ENCODE measurements at places on chromosomes 6 and 20. TPM values are rescaled to one million over a fixed set of nuclear protein-coding genes. Genes with fewer than 3 reads are reported as not detected.

Gene SALL4
- 90.7 TPM for total RNA-seq

Gene CCN6
- not detected for total RNA-seq

Gene METTL24
- 3.6 TPM for total RNA-seq

Gene ARID1B
- total RNA-seq, result 102 TPM

Gene PRR18
- total RNA-seq, result 0.16 TPM

Gene NMBR
- not detected for total RNA-seq

Gene MATN4
- not detected for total RNA-seq

DNA sequence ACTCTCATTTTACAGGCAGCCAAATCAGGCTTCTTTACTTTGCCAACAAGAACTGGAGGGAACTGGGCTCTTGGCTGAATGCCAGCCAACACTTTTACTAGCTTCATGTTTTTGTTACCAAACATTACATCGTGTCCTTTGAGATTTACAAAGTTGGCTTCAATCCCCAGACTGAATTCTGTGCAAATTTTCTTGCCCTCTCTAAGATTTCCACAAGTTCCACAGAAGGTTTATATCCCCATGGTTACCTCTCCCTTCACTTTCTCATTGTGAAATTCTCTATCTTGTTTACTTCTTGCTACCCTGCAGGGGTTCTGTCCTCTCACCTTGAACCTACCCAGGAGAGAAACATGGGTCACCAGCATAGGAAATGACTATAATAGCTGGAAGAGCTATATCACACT, 37.6 kb upstream of the PLCB1 start:
- no peaks in the 10 kb centered on the region for H3K27me3 ChIP-seq
- H3K36me3 ChIP-seq, result no peaks in the 10 kb centered on the region
- no peaks in the 10 kb centered on the region for H3K4me1 ChIP-seq
- no peak for DNase-seq

DNA sequence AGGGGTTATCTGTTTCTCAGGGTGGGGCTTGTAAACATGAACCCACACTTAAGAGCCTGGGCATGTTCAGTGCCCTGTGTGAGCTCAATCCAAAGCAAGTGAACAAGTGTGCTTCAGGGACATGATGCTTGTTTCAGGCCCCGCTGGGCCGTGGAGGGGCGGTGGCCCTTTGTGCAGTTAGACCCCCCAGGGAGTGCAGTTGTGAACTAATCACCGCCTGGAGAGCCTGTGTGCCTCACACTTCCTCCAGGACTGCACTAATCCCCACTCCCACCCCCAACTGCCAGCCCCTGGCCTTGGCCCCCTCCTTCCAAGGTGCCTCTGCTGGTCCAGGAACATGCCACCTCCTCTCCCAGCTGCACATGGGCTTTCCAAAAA, 58.1 kb downstream of the RREB1 start:
- H3K36me3 ChIP-seq, result no peaks in the 10 kb centered on the region
- H3K4me1 ChIP-seq, result peaks cover 33% of the 10 kb centered on the region
- no peak overlapping the region for H3K4me3 ChIP-seq
- no peak for DNase-seq
- H3K27ac ChIP-seq, result no peak overlapping the region

- no peak overlapping the region for H3K27ac ChIP-seq
- H3K4me1 ChIP-seq, result no peaks in the 10 kb centered on the region
- no peak for DNase-seq
- H3K36me3 ChIP-seq, result no peaks in the 10 kb centered on the region
- no peaks in the 10 kb centered on the region for H3K27me3 ChIP-seq
Observed at GRCh38 chr20:32249030-32249738, 28.3 kb upstream of the KIF3B start.

DNA sequence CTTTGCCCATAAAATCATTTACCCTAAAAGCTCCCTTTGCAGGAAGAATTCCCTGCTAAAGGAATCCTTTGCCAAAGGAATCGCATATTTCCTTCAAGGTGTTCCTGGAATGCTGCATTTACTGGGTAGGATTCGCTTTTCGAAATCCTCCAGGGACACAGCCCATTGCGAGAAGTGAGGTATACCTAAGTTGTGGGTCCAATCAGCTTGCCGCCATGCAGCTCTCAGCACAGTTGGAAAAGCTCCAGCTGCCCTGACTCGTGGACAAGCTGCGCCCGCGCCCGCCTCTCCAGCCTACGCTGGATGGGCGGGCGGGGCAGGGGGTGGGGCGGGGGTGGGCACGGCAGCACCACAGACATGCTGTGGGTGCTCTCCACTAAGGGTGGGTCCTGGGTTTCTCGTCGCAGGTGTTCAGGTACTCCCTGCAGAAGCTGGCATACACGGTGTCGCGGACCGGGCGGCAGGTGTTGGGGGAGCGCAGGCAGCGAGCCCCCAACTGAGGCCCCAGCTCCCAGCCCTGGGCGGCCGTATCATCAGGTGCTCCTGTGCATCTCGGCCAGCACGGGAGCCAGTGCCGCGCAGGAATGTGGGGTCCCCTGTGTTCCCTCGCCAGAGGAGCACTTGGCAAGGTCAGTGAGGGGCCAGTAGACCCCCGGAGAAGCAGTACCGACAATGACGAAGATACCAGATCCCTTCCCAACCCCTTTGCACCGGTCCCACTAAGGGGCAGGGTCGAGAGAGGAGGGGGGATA, 1.4 kb downstream of the NNAT start:
- H3K27me3 ChIP-seq, result peaks cover 16% of the 10 kb centered on the region
- DNase-seq, result no peak
- peaks cover 70% of the 10 kb centered on the region for H3K4me1 ChIP-seq
- peak overlapping the region; percentile 94 for H3K4me3 ChIP-seq

- no peak overlapping the region for H3K4me3 ChIP-seq
- peaks cover 4% of the 10 kb centered on the region for H3K4me1 ChIP-seq
- no peak overlapping the region for H3K27ac ChIP-seq
- DNase-seq, result no peak
Observed at GRCh38 chr20:10367693-10367942, 66.4 kb downstream of the MKKS start.

DNA sequence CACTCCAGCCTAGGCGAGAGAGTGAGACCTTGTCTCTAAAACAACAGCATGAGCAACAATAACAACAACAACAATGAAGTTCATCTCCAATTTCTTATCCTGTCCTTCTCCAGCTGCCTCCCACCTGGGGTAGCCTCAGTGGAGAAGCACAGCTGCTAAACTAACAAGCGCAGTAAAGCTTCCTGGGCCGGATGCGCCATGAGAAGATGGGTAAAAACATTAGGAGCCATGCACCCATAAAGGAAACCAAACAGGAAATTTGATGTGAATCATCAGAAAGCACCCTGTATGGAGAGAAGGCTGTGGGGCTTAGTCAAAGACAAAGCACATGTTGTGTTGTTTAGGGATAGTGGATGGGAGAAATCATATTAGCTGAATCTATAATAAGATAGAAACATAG, 61.1 kb upstream of the CCN6 start:
- peaks cover 5% of the 10 kb centered on the region for H3K36me3 ChIP-seq
- no peak for DNase-seq
- H3K27me3 ChIP-seq, result no peaks in the 10 kb centered on the region
- H3K27ac ChIP-seq, result no peak overlapping the region
- H3K4me3 ChIP-seq, result no peak overlapping the region

DNA sequence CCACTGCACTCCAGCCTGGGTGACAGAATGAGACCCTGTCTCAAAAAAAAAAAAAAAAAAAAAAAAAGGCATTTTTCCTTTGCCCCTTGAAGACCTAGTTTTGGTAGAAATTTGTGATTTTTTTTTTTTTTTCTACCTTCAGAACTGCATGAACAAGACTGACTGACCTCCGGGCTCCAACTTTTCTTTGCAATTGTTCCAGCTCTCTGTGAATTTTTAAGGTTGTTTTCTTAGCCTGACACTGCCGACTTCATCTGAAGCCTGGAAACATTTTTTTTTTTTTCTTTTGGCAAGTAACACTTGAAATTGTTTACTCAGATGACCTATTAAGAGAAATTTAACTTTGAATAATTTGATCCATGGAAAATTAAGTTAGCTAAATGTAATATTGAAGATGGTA, 73.0 kb downstream of the SLC24A3 start:
- H3K36me3 ChIP-seq, result no peaks in the 10 kb centered on the region
- no peak overlapping the region for H3K27ac ChIP-seq
- H3K27me3 ChIP-seq, result peaks cover 44% of the 10 kb centered on the region
- no peak for DNase-seq

- no peaks in the 10 kb centered on the region for H3K36me3 ChIP-seq
- H3K27me3 ChIP-seq, result no peaks in the 10 kb centered on the region
- DNase-seq, result no peak
- H3K4me3 ChIP-seq, result no peak overlapping the region
- H3K27ac ChIP-seq, result no peak overlapping the region
Observed at GRCh38 chr6:98967616-98968015, 19.9 kb upstream of the FBXL4 start.

- H3K4me1 ChIP-seq, result peaks cover 34% of the 10 kb centered on the region
- no peak overlapping the region for H3K27ac ChIP-seq
- no peaks in the 10 kb centered on the region for H3K36me3 ChIP-seq
Observed at GRCh38 chr6:20870021-20870420, 335.8 kb downstream of the CDKAL1 start.

GRCh38 chr6:25034431-25034921, 98.7 kb upstream of the RIPOR2 start:
- H3K27ac ChIP-seq, result no peak overlapping the region
- no peaks in the 10 kb centered on the region for H3K27me3 ChIP-seq
- peaks cover 5% of the 10 kb centered on the region for H3K4me1 ChIP-seq
- no peak for DNase-seq
- H3K36me3 ChIP-seq, result no peaks in the 10 kb centered on the region

DNA sequence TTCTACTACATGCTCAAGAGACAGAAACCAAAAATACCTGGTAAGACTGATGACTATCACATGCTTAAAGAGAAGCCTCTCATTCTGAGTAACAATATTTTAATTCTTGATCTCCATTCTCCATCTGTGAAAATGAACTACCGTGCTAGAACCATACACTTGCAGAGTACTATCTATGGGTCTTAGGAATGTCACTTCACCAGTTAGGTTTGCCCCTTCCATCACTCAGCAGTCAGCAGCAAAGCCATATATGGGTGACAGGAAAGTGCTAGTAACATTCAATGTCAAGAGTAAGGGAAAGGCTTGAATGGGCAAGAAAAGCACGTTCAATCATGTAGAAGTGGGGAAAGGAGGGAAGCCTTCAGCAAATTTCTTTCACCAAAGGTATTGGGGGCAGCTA, 2.3 kb downstream of the DNAAF9 start:
- H3K4me1 ChIP-seq, result peaks cover 28% of the 10 kb centered on the region
- H3K36me3 ChIP-seq, result no peaks in the 10 kb centered on the region
- peak overlapping the region; percentile 90 for H3K4me3 ChIP-seq
- H3K27me3 ChIP-seq, result no peaks in the 10 kb centered on the region
- no peak overlapping the region for H3K27ac ChIP-seq

DNA sequence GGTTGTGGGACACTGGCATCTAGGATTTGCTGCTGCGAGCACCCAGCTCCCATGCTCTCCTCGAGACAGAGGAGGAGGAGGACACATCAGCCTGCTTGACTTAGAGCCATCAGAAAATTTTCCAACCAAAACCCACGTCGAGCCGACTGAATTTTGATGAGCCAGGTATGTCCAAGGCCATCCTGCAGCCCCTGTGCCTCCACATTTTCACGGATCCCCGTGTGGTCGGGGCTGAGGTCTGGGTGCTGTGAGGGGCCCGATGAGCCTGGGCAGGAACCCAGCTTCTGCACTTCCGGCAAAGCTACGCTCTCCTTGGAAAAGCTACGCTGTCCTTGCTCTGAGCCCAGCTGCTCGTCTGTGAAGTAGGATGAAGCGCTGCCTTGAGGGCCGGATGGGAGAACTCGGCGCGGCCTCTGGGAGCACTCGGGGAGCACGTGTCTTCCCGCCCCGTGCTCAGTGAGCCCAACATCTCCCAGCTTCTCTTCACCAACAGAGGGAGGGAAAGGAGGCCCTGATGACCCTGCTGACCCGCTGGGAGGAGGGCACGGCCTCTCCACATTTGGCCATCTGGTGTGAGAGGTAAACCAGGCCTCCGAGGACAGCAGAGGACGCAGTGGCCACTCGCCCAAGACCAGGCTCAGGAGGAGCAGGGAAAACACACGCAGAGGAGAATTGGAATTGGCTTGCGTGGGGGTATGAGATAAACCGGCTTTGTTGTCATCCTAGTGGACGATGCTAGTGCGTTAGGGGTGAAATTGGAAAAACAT, 33.9 kb downstream of the PSMG4 start:
- DNase-seq, result no peak
- peaks cover 2% of the 10 kb centered on the region for H3K27me3 ChIP-seq
- H3K27ac ChIP-seq, result peak overlapping the region; percentile 3
- H3K4me1 ChIP-seq, result peaks cover 26% of the 10 kb centered on the region

DNA sequence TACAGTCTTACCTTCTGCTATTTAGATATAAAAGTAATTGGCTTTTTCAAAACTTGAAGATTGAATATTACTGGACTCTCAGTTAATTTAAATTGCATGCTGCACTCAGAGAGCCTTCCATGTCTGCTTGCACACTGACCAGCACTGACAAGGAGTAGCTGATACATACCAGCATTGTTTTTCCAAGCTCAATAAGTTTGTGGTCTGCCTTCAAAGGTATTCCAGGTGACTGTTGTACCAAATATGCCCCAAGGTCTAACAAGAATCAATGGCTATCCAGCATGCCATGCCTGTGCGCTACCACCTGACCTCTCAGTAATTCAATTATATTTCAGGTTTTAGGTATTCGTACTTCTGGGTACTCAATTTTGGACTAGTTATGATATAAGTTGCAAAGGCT, 30.0 kb downstream of the BEND6 start:
- no peak for DNase-seq
- no peaks in the 10 kb centered on the region for H3K36me3 ChIP-seq
- H3K4me3 ChIP-seq, result no peak overlapping the region
- no peaks in the 10 kb centered on the region for H3K27me3 ChIP-seq
- no peaks in the 10 kb centered on the region for H3K4me1 ChIP-seq
